Tibial artery (tissue), 4 donors: ENCODE measurements at places on chromosomes 2 and 18.

DNA sequence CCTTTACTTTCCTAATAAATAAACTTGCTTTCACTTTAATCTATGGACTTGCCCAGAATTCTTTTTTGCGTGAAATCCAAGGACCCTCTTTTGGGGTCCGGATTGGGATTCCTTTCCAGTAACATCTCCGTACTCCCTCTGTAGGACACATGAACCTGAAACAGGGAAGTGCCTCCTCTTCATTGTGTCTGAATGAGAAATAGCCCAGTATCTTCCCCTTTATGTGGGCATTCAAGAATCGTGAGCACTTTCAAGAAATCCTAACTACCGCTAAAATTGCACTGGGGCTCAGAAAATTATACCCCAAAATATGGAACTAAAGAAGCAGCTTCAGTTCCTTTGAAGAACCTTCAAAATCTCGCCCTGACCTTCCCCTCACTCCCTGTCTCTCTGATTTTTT lies 7.8 kb upstream of the POMC start:
- no peak for DNase-seq

GRCh38 chr2:202104286-202104870 lies 31.3 kb downstream of the KIAA2012 start:
- DNase-seq, result no peak

DNA sequence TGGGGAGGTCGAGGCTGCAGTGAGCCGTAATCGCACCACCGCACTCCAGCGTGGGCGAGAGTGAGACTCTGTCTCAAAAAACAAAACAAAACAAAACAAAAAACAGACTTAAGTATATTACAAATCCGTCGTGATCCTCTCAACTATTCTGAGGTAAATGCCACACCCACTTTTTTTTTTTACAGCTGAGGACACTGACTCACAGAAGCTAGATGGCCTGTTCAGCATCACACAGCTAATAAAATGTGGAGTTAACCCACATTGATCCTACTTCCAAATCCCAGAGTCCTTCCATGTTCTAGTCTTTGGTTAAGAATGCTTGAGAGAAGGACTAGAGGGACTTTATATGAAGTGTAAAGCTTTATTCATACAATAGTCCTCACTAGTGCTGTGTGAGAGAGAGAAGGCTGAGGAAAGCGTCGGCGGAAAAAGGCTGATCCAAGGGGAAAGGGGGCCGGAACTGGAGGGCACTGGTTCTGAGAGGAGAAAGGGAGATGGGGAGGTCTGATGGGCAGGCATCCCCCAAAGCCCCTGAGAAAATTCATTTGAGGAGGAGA lies 627 bp downstream of the RNF25 start:
- no peak for DNase-seq

- DNase-seq, result peak; percentile 87
Measured at GRCh38 chr2:85551698-85552678, 9.3 kb downstream of the GGCX start.

DNA sequence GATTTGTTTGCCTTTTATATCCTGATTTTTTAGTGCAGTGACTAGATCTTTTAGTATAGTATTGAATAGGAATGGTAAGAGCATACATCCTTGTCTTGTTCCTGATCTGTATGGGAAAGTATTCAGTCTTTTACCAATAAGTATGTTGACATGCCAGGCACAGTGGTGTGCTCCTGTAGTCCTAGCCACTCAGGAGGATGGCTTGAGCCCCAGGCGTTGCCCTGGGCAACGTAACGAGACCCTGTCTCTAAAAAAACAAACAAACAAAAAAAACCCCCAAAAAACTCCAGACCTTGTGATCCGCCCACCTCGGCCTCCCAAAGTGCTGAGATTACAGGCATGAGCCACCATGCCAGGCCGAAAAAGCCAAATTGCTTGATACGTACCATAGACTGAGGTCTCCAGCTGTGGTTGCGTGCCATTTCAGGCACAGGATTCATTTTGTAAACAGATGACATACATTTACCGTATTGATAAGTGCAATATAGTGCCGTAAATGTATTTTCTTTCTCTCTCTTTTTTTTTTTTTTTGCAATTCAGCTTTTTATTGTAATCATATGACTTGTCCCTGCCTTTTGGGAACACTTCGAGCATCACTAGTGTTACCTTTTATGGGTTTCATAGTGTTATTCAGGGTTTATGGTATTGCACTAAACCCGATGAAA lies 18.5 kb downstream of the BIRC6 start:
- DNase-seq, result no peak

GRCh38 chr2:15889442-15890123 lies 50.8 kb upstream of the MYCN start:
- no peak for DNase-seq

- DNase-seq, result no peak
Measured at GRCh38 chr2:10332402-10333246, 29.9 kb downstream of the HPCAL1 start.

DNA sequence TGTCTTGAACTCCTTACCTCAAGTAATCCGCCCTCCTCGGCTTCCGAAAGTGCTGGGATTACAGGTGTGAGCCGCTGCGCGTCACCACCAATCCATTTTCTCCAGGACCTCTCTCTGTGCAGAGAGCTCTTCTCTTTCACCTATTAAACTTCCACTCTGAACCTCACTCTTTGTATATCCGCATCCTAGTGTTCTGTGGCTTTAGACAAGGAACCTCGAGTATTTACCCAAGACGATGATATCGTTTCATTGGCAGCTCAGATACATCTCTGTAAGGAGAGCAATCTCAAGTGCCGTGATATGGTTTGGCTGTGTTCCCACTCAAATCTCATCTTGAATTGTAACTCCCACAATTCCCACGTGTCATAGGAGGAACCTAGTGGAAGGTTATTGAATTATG lies 15.1 kb upstream of the WDR33 start:
- DNase-seq, result no peak

DNA sequence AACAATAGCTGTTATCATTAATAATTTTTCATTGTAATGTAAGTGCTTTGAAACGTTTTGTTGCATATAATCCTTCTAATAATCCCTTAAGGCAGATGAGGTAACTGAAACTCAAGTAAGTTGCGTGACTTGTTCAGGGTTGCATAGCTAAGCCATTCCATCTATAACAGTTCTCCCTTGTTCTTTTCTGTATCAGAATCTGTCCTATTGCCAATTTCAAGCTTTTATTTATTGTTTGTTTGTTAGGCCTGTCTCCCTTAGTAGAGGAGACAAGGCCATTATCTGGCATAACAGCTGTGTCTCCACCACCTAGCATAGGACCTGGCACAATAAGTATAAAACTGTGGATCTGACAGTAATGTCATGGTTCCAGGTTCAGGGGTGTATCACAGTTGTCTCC lies 19.4 kb downstream of the BABAM2 start:
- DNase-seq, result no peak

DNA sequence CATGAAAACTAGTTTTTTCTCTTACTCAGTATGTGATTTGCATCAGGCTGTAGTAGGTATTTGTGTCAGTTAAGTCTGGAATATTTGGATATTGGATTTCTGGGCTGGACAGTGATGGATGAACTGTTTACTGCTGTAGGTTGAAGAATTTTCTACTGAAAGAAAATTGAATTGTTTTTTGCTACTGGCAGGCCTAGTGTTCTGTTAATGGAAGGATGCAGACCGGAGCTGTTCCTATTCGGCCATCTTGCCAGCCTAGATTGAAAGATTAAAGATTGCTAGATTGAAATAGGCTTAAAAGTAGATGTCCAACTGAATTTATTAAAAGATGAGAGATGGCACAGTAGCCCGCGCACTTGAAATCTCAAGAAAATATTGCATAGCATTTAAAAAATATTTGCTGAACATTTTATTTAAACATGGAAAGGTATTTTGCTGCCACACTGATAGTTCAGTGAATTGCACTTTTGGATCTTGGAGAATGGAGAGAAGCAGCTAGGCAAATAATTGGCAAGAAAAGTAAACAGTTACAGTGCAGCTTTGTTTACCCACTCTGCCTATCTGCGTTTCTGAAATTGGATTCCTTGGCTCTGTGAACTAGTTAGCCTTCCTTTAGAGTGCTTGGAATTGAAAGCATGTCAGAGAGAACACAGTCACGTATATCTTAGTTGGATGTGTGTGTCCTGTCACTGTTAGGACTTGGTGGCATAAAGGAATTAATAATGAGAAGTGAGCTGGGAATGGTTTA lies 54.1 kb downstream of the EPB41L5 start:
- DNase-seq, result no peak

DNA sequence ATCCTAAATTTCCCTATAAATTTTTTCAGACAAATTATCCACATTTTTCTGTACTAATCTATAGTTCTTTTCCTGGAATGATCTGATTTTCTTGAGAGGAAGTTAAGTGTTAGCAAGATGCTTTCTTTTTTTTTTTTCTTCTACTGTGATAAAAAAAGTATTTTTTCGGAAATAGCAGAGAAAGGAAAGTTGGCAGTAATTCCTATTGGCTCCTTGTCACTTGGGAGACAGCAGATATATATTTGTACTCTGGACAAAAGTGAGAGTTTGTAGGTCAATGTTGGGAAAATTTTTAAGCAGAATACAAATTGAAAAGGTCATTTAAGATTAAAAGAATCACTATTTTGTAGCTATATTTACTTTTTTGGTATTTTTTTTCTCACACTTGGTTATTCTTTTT lies 635.7 kb upstream of the NRXN1 start:
- DNase-seq, result no peak

DNA sequence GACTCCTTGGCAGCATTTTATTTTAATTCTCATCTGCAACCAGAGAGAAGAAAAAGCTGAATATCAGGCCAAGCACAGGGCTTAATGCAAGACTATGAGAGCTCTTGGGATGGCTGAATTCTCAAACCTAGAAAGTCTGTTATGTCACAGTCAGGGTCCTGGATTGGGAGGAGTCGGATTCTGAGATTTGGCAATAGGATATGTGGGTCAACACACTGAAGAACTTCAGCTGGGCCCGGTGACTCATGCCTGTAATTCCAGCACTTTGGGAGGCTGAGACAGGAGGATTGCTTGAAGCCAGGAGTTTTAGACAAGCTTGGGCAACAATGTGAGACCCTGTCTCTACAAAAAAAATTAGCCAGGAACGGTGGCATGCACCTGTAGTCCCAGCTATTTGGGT lies 102.4 kb downstream of the COL3A1 start:
- DNase-seq, result peak; percentile 42

GRCh38 chr2:23207871-23208270 lies 177.1 kb upstream of the KLHL29 start:
- DNase-seq, result no peak

DNA sequence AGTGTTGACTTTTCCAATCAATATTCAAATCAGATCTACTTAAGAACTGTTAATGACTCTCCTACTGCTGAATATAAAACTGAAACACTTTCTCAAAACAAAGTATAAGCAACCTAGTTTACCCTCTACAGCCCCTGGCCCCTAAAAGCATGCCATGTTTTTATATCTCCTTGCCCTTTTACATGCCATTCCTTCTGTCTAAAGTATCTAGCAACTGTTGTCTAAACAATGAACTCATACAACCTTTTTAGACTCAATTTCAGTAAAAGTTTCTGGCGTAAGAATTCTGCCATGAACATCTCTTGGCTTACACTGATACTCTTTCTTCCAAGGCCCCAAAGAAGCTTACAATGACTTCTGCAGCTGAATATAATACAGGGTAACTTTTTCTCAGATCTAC lies 47.8 kb upstream of the GPR75 start:
- no peak for DNase-seq

- DNase-seq, result no peak
Measured at GRCh38 chr2:233654501-233654900, 17.2 kb upstream of the UGT1A9 start.

- no peak for DNase-seq
Measured at GRCh38 chr2:44948565-44949328, 7.2 kb downstream of the SIX3 start.

DNA sequence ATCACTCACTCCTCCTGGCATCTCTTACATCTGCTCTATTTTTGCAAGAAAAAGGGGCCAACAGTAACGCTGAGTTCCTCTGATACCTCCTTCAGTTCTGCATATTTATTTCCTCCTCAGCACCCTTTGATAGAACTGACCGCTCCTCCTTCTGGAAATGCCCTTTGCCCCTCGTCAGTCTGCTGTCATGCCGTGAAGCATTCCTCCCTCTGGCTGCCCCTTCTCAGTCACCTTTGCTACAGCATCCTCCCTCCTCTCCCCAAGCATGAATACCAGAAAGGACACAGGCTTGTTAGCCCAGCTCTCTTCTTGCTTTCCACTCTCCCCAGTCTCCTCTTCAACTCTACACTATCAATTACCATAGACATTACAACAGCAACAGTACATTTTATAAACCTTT lies 135.4 kb downstream of the NBAS start:
- DNase-seq, result no peak

DNA sequence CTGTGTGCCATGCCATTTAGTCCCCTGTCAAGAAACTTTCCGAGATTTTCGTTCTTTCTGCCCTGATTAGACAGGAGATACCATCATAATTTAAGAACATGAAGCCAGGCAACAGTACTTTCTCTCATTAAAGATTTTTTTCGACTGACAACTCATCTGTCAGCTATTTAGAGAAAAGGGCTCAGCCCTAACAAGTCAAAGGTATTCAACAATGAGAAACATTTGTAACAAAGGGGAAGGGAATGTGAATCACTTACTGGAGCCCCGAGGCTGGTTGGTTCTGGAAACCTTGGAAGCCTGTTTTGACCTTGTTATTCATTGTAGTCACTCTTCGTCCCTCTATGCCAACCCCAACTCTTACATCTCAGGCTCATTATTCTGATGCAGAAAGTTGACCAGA lies 199.4 kb downstream of the SPP2 start:
- no peak for DNase-seq

DNA sequence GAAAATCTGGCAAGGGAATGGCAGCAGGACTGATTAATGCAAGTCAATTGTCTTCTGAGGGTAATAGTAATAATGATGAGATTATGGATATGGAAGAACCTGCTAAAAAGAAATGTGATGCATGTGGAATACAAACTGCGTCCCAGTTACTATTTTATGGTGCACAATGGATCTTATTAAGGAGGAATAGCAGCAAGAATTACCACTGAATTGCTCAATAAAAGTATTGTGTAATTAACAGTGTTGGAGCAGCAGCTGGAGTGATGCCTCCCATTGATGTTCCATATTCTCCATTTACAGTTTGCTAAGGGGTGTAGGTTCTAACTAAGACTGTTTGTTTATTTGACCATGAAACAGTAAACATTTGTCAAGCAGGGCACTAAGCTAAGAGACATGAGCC lies 167.9 kb downstream of the HRH4 start:
- no peak for DNase-seq

GRCh38 chr2:98460573-98461497 lies 16.2 kb downstream of the INPP4A start:
- no peak for DNase-seq

DNA sequence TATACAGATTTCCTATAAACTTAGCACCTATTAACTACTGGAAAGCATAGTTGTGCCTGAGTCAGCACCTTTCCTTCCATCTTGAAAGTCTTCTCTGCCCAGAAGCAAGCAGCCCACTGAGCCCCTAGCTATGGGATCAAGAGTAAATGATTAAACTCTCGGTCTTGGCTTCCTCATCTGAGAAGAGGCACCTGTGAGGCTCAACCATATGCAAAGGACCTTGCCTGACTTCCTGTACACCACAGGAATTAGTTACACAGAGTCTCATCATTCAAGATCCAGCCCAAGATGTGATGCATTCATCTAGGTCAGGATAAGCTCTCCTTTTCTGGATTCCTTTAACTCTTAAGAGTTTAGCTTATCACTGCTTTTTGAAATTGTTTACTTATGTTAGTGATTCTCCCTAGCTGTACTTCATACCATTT lies 96.0 kb downstream of the CDH2 start:
- DNase-seq, result no peak
